Smooth muscle cell of the pulmonary artery (primary cell): ENCODE measurements at places on chromosomes 4 and X. TPM values are rescaled to one million over a fixed set of nuclear protein-coding genes. Genes with fewer than 3 reads are reported as not detected.

Gene CSN1S1
- not detected in 2 replicates for total RNA-seq

Gene ARL9
- 0.07 TPM in 2 replicates for total RNA-seq

Gene XPNPEP2
- 0.10 and 1.2 TPM in 2 replicates for total RNA-seq

Gene CCDC110
- 3.8 and 9.4 TPM in 2 replicates for total RNA-seq

Gene TMEM35A
- total RNA-seq = 5.5 and 7.2 TPM in 2 replicates

Gene TREX2
- total RNA-seq = 1.7 and 1.9 TPM in 2 replicates

Gene RBMXL3
- total RNA-seq = not detected in 2 replicates

Gene XG
- total RNA-seq = 1.2 and 5.8 TPM in 2 replicates

Gene ADGRG2
- total RNA-seq = 0.03 and 0.07 TPM in 2 replicates

Gene TCEAL6
- total RNA-seq = not detected in 2 replicates

Gene PCDH10
- 42.0 and 85.6 TPM in 2 replicates for total RNA-seq

Gene RBBP7
- 82.0 and 99.0 TPM in 2 replicates for total RNA-seq

Gene COX7B2
- not detected in 2 replicates for total RNA-seq

Gene BEX5
- total RNA-seq = not detected in 2 replicates

Gene SH3RF1
- 34.4 and 38.3 TPM in 2 replicates for total RNA-seq

Gene LPAR4
- 0.07 and 0.33 TPM in 2 replicates for total RNA-seq

Gene UGT2A1
- not detected in 2 replicates for total RNA-seq

Gene MAP3K15
- total RNA-seq = 0.03 and 0.13 TPM in 2 replicates

Gene FDCSP
- total RNA-seq = not detected in 2 replicates

Gene FBXO8
- 26.0 and 46.2 TPM in 2 replicates for total RNA-seq

Gene MTNR1A
- total RNA-seq = not detected in 2 replicates

Gene SPANXD
- not detected in 2 replicates for total RNA-seq

Gene TEX13B
- total RNA-seq = not detected in 2 replicates

Gene CNGA1
- total RNA-seq = 0.46 and 4.5 TPM in 2 replicates

Gene MAGEA8
- not detected in 2 replicates for total RNA-seq

Gene NSUN7
- total RNA-seq = 0.07 TPM in 1 of 2 replicates, not detected in the other

Gene ACE2
- total RNA-seq = 0.20 and 0.23 TPM in 2 replicates
